Right ventricle myocardium superior (tissue), 1 donor: ENCODE measurements at places on chromosomes 3 and 15. TPM values are rescaled to one million over a fixed set of nuclear protein-coding genes. Genes with fewer than 3 reads are reported as not detected.

The CTXN2 gene
- total RNA-seq: not detected

The PRKCI gene
- total RNA-seq: 15.9 TPM

The ASB14 gene
- 13.4 TPM for total RNA-seq

The PLCH1 gene
- 1.3 TPM for total RNA-seq

The CPNE9 gene
- not detected for total RNA-seq

DNA sequence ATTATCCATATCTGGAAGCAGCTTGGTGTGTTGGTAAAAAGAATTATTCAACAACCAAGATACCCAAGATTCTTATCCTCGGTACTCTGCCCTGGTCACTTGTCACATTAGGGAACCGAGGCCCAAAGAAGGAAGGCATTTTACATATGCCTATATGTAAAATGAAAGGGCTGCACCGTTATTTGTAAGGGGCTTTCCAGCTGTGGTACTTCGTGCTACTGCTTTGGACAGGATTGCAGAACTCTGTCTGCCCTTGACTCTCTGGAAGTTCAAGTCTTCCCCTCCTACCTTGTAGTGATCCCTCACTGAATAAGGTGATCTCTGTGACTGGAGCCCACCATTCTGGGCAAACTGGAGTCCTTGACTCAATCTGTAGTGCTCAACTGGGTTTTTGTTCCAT is 198.9 kb upstream of the TOPAZ1 start:
- no peak for DNase-seq

- DNase-seq: no peak
Measured at GRCh38 chr3:117761703-117762620, 1052.4 kb downstream of the TUSC7 start.

- no peak for DNase-seq
Measured at GRCh38 chr3:114005481-114005880, 50.8 kb downstream of the CCDC191 start.

DNA sequence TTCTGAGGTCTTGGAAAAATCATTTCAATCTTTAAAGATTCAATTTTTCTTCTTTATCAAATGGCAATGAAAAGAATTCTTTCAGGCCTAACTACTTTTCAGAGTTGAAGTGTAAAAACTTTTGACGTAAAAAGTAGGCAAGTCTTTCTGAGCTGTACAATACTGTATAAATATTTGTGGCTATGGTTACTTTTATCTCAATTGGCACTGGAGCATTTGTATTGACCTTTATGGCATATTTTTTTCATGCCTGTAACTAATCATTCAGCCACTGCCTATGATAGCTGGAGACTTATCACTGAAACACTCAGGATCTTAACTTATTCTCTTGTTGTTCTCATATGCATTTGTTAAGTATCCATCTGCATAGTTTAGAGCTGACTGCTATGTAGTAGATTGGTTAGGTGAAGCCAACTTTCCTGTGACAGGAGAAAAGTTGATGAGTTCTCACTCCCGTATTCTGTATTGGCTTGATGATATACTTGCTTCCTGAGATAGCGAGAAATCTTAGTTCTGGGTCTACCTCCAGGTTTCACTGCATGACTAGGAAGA is 290.4 kb upstream of the TBL1XR1 start:
- no peak for DNase-seq

DNA sequence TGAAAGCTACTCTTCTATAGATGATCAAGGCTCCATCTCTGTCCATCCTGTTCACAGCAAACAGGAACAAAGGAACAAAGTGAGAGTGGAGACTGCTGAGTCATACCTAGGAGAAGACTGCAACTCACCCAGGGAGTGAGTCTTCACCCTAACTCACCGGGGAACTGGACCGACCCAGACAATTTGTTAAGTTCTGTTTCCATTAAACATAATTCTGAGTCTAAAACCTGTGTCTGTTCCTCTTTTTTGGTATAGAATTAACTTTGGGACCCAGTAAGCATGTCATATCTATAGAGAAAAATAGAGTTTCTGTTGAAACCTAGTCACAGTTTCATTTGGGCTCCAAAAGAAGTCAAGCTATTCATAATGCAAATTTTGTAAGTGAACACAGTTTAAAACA is 21.6 kb downstream of the CCDC80 start:
- DNase-seq: no peak

- DNase-seq: no peak
Measured at GRCh38 chr15:81480645-81481053, 106.6 kb upstream of the TMC3 start.

- no peak for DNase-seq
Measured at GRCh38 chr3:112334691-112335433, 1.9 kb downstream of the CD200 start.

- no peak for DNase-seq
Measured at GRCh38 chr3:36493051-36493450, 112.7 kb downstream of the STAC start.

- no peak for DNase-seq
Measured at GRCh38 chr15:42549032-42549491, 424 bp downstream of the HAUS2 start.

DNA sequence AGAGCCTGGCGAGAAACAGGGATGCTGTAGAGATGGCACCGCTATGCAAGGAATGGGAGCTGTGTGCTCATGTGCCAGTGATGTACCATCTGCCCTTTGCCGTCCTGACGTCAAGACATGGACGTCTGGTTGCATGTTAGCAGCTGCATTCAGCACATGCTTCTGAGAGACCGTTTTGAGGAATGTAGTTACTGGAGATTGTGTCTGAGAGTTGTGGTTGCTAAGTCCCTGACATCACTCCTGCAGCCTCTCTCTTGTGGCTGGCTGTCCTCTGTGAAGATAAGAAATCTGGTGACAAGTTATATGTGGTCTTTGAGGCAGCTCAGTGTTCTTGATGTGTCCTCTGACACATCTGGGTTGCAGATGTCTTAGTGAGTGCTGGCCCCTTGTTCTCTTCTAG is 165.1 kb downstream of the APBA2 start:
- no peak for DNase-seq

DNA sequence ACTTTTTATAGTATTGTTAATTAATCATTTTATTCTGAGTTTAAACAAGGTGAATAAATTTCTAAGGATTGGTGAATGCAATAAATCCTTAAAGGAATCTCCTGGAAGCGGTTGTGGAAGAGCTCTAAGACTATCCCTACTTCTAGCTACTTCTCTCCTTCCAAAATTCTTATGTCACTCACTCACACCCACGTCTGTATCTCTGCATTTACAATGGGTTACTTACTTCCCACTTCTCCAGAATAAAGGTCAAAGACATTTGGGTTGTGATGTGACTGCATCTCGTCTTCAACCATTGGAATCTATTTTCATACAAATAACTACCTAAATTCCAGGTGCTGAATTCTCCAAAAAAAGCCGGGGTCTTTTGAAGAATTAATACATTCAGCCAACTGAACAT is 234.2 kb upstream of the MDFIC2 start:
- DNase-seq: no peak

DNA sequence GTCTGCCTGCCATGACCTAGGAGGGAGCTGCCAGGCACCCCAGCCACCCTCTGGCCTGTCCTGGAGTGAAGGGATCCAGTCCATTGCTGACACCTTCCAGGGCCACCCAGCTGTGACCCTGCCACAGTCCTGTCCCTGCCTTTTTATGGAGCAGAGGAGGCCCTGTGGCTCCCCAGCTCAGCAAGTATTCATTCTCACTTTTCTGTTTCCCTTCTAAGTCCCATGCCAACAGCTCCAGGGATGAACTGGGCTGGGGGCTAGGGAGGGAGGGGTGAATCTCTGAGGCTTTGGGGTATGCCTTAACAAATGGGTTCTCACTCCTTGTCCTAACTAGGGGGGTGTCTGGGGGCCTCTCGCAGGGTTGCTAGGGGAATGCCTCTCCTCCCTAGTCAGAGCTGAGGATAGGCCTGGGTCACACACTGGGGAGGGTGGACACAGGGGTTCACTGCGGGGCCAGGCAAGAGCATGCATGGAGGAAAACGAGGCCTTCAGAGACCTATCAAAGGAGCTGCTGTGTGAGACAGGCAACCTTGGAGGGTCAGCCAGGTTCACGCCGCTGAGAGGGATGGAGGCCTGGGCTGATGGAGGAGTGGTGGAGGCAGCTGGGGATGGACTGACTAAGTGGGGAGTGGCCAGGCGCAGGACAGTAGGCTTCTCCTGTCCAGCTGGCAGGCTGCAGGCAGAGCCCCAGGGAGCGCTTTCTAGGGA is 31.8 kb downstream of the EPHB3 start:
- DNase-seq: no peak

GRCh38 chr3:43695443-43695842 is 4.7 kb downstream of the ABHD5 start:
- no peak for DNase-seq
